ENCODE measurements at places on chromosomes 3 and 15. TPM values are rescaled to one million over a fixed set of nuclear protein-coding genes. Genes with fewer than 3 reads are reported as not detected.

TLR9 gene
- not detected for total RNA-seq

LMLN gene
- total RNA-seq = 13.8 TPM

RHCG gene
- not detected for total RNA-seq

SAMD7 gene
- not detected for total RNA-seq

RGMA gene
- total RNA-seq = 64.2 TPM

CCDC13 gene
- 31.7 TPM for total RNA-seq

CPN2 gene
- total RNA-seq = not detected

HIGD2B gene
- total RNA-seq = 0.37 TPM

GTPBP8 gene
- total RNA-seq = not detected

OR5K2 gene
- total RNA-seq = not detected

TMEM108 gene
- not detected for total RNA-seq

MYZAP gene
- total RNA-seq = not detected

TEX55 gene
- not detected for total RNA-seq

AGTR1 gene
- total RNA-seq = 4.2 TPM

ZBED2 gene
- not detected for total RNA-seq

NR2E3 gene
- not detected for total RNA-seq

EFCC1 gene
- 1.0 TPM for total RNA-seq

GHSR gene
- not detected for total RNA-seq

CPLX3 gene
- total RNA-seq = not detected

TPRG1 gene
- 3.8 TPM for total RNA-seq

DYNC1LI1 gene
- total RNA-seq = 38.7 TPM

SLC12A8 gene
- 24.5 TPM for total RNA-seq

All from stomach (tissue), 19 donors.